ENCODE measurements at places on chromosomes 16 and 17. TPM values are rescaled to one million over a fixed set of nuclear protein-coding genes. Genes with fewer than 3 reads are reported as not detected.

GRCh38 chr17:48731355-48731754, 2.8 kb upstream of the HOXB13 start:
- H3K4me3 ChIP-seq: no peak overlapping the region
- no peak overlapping the region for H3K27ac ChIP-seq
- H3K36me3 ChIP-seq: no peaks in the 10 kb centered on the region
- DNase-seq: no peak

DNA sequence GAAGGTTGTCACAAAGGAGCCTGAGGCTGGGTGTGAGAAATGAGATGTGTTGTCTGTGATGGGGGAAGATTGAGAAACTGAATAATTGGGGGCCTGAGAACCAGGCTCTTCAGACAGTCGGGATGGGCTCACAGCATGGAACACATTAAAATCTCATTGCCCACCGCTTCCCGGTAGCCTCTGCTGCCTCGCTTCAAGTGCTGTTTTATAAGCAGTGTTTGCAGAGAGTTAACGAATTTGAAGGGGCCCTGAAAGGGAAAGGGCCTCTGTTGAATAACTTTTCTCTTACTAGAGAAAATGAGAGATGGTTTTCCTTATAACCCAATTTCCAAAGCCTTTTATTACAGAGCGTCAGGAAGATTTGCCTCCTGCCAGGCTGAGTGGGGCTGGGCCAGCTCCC, 258.8 kb upstream of the ASIC2 start:
- no peak for DNase-seq
- no peaks in the 10 kb centered on the region for H3K4me1 ChIP-seq
- H3K27ac ChIP-seq: no peak overlapping the region
- H3K4me3 ChIP-seq: no peak overlapping the region

DNA sequence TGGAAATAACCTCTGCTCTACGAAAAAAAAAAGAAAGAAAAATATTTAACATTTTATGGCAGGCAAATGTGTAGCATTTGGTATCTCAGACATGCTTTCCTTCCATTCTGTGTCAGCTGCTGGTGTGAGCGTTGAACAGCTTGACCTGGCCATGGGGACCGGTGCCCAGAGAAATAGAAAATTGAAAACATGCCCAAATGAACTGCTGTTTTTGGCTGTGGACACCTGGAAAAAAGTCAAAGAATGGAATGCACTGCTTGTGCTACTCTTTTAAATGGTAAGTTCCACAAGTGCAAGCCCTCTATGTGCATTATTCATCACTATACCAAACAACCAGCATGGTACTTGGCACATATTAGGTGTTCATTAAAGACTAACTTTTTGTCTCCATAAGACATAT, 127.2 kb downstream of the CDH8 start:
- no peak for DNase-seq
- no peaks in the 10 kb centered on the region for H3K4me1 ChIP-seq
- H3K4me3 ChIP-seq: no peak overlapping the region
- no peaks in the 10 kb centered on the region for H3K36me3 ChIP-seq

DNA sequence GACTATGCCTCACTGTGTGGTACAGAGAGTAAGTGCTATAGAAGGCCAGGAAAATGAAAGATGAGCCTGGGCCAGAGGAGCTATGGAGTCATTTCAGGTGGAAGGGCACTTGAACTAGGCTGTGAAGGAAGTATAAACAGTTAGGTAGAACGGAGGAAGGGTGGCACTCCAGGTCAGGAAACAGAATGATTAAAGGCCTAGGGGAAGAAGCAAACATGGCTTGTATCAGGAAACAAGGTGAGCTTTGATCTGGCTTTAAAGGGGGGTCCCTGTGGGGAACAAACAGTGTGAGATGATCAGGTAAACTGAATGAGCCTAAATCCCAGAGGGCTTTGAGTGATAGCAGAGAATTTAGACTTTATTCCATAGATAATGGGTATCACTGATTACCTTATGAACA, 16.9 kb downstream of the MAP3K3 start:
- no peak overlapping the region for H3K4me3 ChIP-seq
- peaks cover 53% of the 10 kb centered on the region for H3K36me3 ChIP-seq
- H3K27me3 ChIP-seq: no peaks in the 10 kb centered on the region
- no peak overlapping the region for H3K27ac ChIP-seq
- DNase-seq: no peak

GRCh38 chr16:11218604-11218962, 37.4 kb downstream of the SOCS1 start:
- no peaks in the 10 kb centered on the region for H3K4me1 ChIP-seq
- no peak overlapping the region for H3K27ac ChIP-seq
- DNase-seq: no peak
- H3K36me3 ChIP-seq: no peaks in the 10 kb centered on the region

GRCh38 chr17:81532490-81533287, 4.5 kb downstream of the FSCN2 start:
- H3K27ac ChIP-seq: no peak overlapping the region
- H3K4me1 ChIP-seq: peaks cover 12% of the 10 kb centered on the region
- H3K27me3 ChIP-seq: peaks cover 11% of the 10 kb centered on the region

DNA sequence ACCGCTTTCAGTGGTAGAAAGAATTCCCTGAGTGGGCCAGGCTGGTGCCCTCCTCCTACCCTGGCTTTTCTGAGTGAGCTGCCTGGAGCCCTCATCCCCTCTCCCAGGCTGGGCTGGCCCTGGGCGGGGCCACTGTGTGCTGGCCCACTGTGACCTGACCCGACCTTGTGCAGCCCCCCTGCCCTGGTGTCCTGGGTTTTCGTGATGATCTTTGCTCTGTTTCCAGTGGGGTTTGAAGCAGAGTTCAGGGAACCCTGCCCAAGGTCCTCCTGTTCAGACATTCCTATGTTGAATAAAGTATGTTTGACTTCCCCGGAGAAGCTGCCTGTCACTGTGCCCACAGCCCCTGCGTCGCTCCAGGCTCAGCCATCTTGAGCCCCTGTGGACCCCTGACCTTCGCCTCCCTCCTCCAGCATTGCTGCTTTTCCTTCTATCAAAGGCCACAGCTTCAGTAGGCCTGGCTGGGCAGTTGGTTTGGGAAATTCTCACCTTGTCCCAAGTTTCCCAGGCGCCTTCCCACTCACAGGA, 13.7 kb upstream of the NAGLU start:
- peaks cover 3% of the 10 kb centered on the region for H3K36me3 ChIP-seq
- H3K27ac ChIP-seq: peak overlapping the region; percentile 84
- H3K4me1 ChIP-seq: peaks cover 72% of the 10 kb centered on the region
- no peak for DNase-seq
- H3K27me3 ChIP-seq: no peaks in the 10 kb centered on the region

- no peak for DNase-seq
Observed at GRCh38 chr17:76151896-76152454, 10.9 kb upstream of the FOXJ1 start.

- DNase-seq: peak; percentile 85
- peaks cover 23% of the 10 kb centered on the region for H3K4me1 ChIP-seq
- H3K27ac ChIP-seq: peak within 1 kb of the TSS; percentile 100
Observed at GRCh38 chr17:1649844-1650501, at the start of gene RILP. Gene RILP (minus strand): TSS chr17:1649866. CDS start chr17:1649804, 62 bp downstream.

Gene TBX4
- polyA plus RNA-seq: not detected

DNA sequence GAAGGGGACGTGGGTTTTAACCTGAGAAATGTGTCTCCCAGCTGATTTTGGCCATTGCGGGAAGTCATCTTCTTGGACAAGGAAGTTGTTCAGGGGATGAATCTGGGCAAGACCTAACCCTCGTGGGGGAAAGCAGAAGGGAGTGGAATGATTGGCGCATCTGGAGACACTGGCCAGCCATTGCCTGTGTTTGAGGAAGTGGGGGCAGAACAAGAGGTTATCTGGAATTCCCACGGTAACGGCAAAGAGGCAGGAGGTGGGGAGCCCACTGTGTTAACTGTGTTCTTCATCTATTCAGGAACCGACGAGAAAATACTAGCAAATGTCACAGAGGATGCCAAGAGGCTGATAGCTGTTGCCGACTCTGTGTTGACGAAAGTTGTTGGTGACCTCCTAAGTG, 66.9 kb downstream of the RNF213 start:
- H3K4me1 ChIP-seq: no peaks in the 10 kb centered on the region
- peaks cover 97% of the 10 kb centered on the region for H3K36me3 ChIP-seq
- DNase-seq: no peak
- H3K4me3 ChIP-seq: no peak overlapping the region
- no peak overlapping the region for H3K27ac ChIP-seq
